Stimulated activated CD4-positive, alpha-beta T cell treated with anti-CD3 and anti-CD28 coated beads, TNF-alpha, amount 100 ng/mL, for 4 hours (primary cell): ENCODE measurements at places on chromosomes 1 and 21.
A peak's percentile ranks its signal among the peaks of the same experiment; 100 is the strongest.

DNA sequence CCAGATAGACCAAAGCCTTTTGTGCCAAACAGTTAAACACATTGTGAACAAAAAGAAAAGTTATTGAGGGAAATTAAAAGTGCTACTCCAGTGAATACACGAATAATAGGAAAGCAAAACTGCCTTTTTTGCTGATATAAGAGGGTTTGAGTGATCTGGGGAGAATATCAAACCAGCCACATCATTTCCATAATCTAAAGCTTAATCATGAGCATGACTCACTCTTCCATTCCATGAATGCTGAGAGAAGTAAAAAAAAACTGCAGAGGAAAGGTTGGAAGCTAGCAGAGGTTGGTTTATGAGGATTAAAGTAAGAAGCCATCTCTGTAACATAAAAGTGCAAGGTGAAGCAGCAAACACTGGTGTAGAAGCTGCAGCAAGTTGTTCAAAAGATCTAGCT lies 350.6 kb upstream of the NCAM2 start:
- DNase-seq = no peak

GRCh38 chr1:181090641-181091126 lies 2.2 kb downstream of the IER5 start:
- DNase-seq = no peak

DNA sequence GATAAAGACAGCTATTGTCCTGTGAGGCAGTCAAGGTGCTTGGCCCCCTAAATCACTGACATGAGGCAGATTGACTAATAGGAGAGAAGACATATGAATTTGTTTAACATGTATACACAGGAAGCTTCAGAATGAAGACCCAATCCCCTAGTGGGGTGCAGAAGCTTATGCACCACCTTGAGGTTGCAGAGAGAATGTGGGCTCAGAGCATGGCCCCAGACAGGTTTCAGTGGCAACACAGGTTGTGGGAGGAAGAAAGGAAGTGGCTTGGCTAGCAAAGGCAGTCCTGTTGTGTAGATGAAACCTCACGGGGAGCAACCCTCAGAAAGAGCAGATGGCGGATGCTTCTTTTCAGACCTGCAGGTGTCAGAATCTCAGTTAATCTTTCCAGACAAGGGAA lies 37.0 kb upstream of the PARP1 start:
- DNase-seq = peak; percentile 23

GRCh38 chr1:165254376-165254775 lies 102.1 kb downstream of the LMX1A start:
- no peak for DNase-seq

DNA sequence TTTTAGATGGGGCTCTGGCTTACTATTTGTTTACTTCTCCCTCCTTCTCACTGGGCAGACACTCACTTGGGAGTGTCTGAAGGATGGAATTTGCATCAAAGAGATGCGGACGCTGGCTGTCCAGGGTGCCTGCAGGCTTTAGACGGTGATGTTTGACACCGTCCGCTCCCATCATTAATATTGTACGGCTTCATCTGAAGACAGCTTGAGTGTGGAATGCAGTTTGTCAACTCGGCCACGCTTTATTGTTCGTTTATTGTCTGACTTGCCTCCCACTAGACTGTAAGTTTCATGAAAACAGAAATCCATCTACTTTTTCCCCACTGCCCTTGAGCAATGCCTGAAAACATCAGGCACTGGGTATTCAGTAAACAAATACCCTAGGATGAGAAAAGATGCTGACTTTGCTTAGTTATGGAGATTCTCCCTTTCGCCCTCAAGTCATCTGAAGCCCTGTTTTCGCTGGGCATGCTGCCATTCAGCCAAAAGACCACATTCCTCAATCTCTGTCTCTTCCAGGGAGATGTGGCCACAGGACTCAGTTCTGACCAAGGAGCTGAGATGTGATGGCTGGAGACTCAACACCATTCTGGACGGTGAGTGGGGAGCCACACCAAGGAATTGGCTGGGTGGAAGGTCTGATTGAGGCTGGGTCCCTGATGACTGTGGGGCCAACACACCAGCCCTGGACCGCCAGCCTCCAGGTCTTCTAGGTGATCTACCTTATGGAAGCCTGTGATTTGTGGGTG lies 87.6 kb downstream of the BCAR3 start:
- no peak for DNase-seq

DNA sequence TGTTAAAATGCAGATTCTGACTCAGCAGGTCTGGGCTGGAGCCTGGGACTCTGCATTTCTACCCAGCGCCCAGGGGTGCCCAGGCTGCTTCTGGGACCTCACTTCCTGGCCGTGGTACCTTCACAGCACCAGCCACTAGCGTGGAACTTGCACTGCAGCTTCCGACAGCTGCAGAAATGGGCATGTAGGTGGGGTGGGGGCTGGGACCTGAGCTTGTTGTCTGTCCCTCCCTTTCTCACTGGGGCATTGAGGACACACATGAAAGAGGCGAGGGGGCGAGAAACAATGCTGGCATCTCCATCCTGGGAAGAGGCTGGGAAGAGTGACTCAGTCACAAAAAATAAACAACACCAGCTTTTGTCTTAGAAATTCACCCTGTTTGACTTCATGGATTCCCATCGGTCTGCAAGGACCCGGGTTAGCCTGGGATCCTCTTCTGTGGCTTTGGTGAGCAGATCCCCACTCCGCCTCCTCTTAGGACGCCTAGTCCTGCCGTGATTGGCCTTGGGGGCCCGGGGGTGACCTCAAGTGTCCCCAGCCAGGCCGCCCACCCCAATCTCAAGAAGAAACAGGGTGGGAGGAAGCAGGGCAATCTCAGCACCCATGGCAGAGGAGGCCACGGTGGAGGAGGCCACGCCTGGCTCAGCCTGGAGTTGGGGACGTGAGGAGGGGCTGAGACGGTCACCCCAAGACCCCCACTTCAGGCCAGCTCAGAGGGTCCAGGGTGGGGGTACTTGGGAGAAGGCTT lies 29.9 kb upstream of the POFUT2 start:
- DNase-seq = no peak

GRCh38 chr1:205534444-205534985 lies 30.0 kb downstream of the CDK18 start:
- no peak for DNase-seq

- DNase-seq = no peak
These were observed 271.8 kb downstream of the HLX start for GRCh38 chr1:221150996-221151395.

DNA sequence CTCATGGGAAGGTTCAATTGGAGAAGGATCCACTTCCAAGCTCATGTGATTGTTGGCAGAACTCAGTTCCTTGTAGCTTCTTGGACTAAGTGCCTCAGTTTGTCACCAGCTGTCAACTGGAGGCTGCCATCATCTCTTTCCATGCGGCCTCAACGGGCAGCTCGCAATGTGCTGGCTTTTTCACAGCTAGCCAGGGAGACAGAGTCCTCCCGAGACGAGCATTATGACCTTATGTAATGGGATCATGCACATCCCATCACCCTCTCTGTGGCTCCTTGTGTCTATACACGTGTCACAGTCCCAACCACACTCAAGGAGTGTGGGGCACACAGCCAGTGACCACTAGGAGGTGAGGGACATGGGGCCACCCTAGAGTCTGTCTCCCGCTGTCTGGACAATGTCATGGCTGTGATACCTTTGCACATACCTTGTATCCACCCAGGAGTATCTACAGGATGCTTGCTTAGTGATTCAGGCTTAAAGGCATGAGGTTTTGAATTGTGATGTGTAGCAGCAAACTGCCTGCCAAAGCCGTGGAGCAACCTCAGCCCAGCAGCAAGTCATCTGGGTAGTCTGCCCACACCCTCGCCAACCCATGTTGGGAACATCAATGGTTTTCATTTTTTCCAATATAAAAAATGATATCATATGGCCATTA lies 3.9 kb upstream of the KRTAP10-6 start:
- DNase-seq = no peak

- no peak for DNase-seq
These were observed 203.0 kb downstream of the PLPP3 start for GRCh38 chr1:56376188-56376984.

DNA sequence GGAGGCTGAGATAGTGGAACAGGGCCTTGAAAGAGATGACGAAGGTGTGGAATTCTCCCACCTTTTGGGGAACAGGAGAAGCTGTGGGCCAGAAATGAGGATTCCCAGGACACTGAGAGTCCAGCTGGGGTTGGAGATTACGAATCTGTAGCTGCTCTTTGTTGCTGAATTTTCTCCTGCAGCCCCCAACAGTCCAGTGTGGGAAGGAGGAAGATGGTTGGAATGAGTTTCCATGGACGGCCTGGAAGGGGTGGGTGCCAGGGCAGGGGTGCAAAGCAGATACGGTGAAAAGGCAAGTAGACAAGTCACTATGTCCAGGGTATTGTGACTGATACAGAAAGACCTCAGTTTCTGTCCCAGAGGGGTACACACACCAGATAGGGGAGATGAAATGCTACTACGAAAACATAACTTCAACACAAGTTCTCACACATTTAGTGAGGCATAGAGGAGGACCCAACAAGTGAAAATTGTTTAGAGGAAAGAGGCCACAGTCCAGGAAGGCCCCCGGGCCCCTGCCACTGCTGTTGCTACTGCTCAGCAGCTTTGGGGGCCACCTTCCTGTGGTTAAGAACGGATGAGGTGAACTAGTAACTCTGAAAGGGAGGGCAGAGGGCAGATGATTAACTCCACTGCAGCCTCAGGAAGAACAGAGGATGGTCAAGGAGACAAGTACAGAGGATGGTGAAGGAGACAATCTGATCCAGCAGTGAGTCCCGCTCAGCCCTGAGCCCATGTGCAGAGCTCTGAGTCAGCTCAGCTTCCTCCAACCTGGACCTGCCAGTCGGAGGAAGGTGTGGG lies 7.3 kb downstream of the CD244 start:
- DNase-seq = no peak

DNA sequence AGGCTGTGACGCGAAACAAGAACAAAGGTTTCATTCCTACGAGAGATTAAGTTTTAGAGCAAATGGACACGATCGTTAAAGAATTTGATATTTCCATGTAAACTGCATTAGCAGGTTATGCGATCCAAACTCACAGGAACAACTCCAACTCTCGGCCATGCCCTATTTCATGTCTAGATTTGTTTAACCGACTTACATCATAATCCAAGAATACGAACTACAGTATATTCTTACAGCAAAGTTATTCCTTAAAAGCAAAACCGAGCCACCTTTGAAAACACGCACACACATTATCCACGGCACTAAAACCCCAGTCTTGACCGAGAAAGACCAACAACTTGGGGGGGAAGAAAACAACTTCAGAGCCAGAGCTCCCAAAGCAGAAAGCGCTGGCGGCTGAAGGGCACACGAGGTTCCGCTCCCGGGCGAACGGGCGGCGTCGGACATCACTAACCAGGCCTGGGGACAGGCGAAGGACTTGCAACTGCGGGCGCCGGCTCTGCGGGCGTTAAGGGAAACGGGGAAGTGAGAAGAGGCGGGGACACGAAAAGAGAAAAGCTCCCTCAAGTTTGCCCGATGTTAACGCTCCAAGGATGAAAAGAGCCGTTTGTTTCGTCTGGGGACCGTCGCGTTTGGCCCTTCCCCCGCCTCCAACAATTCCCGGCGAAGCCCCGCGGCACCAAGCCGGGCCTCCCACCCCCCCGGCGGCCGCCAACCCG lies 690 bp downstream of the B3GALNT2 start:
- no peak for DNase-seq

GRCh38 chr1:14759843-14760242 lies 161.4 kb downstream of the KAZN start:
- no peak for DNase-seq

- no peak for DNase-seq
These were observed 64.2 kb downstream of the ACOT7 start for GRCh38 chr1:6329396-6329795.

- DNase-seq = no peak
These were observed 464.1 kb upstream of the BEND5 start for GRCh38 chr1:49240709-49241221.

DNA sequence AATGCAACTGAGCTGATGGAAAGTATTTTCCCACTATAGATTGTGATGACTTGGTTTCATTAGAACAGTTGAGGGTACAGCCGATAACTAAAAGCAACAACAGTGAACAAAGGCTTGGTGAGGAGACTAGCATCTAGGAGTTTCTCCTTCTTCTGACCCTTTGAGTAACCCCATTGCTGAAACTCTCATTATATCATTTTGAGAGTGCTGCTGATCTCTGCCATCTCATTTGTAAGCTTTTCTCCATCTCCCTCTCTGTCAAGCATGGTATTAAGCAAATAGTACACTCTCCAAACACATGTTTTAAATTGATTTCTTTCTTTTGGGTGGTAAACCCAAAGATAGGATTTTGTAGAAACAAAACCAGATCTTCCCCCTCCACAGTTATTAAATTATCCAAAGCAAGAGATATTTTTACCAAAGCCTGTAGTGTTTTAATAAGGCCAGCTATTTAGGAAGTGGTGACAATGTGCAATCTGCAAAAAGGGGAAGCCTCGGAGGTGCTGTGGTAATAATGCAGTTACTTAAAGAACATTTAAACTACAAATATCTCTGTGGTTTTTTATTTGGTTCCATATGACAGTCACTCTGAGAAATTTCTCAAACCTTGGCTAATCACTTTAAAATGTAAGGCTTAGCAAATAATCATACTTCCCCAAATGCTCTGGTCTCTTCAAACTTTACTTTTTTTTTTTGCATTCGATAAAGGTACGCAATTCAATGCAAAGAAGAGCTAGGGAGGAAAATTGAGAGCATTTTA lies 287.5 kb downstream of the HLX start:
- DNase-seq = no peak
